Articular chondrocyte of knee joint (primary cell): ENCODE measurements at places on chromosomes 3 and 15. TPM values are rescaled to one million over a fixed set of nuclear protein-coding genes. Genes with fewer than 3 reads are reported as not detected.

The SNX4 gene
- total RNA-seq = 30.2 and 34.9 TPM in 2 replicates

The SLC12A1 gene
- total RNA-seq = not detected in 2 replicates

The CYP8B1 gene
- total RNA-seq = not detected in 2 replicates

The MYRIP gene
- total RNA-seq = 1.9 and 2.5 TPM in 2 replicates

The AGTR1 gene
- total RNA-seq = 0.43 and 1.0 TPM in 2 replicates

The RASGRP1 gene
- under 0.01 and 0.11 TPM in 2 replicates for total RNA-seq

The GOLGA6L2 gene
- not detected in 2 replicates for total RNA-seq

The PTH1R gene
- 1.8 and 3.0 TPM in 2 replicates for total RNA-seq

The ADCY5 gene
- total RNA-seq = 1.4 and 1.6 TPM in 2 replicates

The TNNC1 gene
- 1.7 and 3.3 TPM in 2 replicates for total RNA-seq

The RTP3 gene
- total RNA-seq = not detected in 2 replicates

The GABRB3 gene
- total RNA-seq = 0.13 and 2.7 TPM in 2 replicates

The LARP6 gene
- 56.9 and 72.1 TPM in 2 replicates for total RNA-seq

The MYZAP gene
- total RNA-seq = 0.65 and 1.6 TPM in 2 replicates

The TPRG1 gene
- 3.7 and 4.3 TPM in 2 replicates for total RNA-seq

The C3orf22 gene
- total RNA-seq = not detected in 2 replicates

The GOLGA6L1 gene
- not detected in 2 replicates for total RNA-seq

The ATP10A gene
- total RNA-seq = 28.4 and 35.3 TPM in 2 replicates

The CAMK2N2 gene
- total RNA-seq = not detected in 2 replicates

The VGLL3 gene
- total RNA-seq = 10.3 and 15.7 TPM in 2 replicates

The FOXB1 gene
- not detected in 2 replicates for total RNA-seq

The STXBP5L gene
- total RNA-seq = not detected in 2 replicates

The ZNF774 gene
- 1.8 and 2.8 TPM in 2 replicates for total RNA-seq

The CATSPER2 gene
- total RNA-seq = 1.5 and 1.8 TPM in 2 replicates

The PATL2 gene
- 0.78 and 0.86 TPM in 2 replicates for total RNA-seq

The COX5A gene
- 46.5 and 57.9 TPM in 2 replicates for total RNA-seq

The CAND2 gene
- 6.7 and 6.9 TPM in 2 replicates for total RNA-seq

The STX19 gene
- total RNA-seq = 0.13 TPM in 1 of 2 replicates, not detected in the other

The ARID3B gene
- total RNA-seq = 2.4 and 2.8 TPM in 2 replicates
